ENCODE measurements at places on chromosomes 16 and 17.

DNA sequence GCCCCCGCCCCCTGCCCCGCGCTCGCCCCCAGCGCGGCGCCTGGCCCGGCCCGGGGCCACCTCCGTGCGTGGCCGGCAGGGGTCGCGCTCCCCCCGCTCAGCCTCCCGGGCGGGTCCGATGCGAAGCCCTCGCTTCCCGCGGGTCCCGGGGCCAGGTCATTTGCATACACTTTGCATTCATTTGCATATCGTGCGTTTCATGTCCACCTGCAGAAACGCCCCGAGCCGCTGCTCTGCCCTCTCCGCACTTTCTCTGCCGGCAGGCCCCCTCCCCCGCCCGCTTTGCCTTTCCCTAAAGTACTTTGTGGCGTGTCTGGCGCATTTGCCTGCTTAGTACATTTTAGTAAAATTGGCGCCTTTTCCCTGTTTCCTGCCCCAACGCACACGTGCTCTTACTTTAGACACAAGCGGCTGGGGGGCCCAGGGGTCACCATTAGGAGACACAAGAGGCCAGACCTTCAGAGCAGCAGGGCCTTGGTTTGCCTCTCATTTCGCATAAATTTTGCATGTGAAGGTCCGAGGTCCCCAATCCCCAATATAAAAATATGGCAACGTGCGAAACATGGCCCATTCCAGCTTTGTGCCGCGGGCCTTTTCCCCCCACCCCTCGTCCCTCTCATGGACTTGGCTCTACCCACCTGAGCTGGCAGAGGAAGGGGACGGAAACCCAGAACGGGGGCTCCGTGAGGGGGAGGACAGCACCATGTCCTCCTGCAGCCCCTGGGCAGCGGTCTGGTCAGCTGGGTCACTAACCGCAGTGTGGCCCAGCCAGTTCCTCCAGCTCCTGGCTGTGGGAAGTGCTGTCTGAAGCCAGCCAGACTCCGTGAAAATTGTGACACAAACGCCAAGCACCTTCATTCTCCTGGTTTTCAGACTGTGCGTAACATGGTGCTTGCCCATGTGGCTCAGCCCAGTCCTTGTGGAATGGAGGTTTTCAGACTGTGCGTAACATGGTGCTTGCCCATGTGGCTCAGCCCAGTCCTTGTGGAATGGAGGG lies 34.8 kb downstream of the CBFA2T3 start:
- DNase-seq, result no peak

GRCh38 chr16:86680162-86680561 lies 101.8 kb downstream of the FOXL1 start:
- no peak for DNase-seq

DNA sequence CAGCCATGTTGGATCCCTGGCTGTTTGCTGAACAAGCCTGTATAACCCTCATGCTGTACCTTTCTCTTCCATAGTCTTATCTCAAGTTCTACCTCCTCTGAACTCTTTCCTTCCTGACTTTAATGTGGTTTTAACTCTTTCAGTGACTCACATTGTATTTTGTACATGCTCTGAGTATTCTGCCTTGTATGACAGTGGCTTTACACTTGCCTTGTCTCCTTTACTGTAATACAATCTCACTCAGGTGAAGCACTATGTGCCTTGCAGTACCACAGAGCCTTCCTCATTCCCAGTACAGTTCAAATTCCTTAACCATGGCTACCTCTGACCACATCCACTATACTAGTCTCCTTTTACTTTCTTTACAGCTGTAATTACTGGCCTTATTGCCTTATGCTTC lies 14.1 kb downstream of the PSMD11 start:
- DNase-seq, result no peak

DNA sequence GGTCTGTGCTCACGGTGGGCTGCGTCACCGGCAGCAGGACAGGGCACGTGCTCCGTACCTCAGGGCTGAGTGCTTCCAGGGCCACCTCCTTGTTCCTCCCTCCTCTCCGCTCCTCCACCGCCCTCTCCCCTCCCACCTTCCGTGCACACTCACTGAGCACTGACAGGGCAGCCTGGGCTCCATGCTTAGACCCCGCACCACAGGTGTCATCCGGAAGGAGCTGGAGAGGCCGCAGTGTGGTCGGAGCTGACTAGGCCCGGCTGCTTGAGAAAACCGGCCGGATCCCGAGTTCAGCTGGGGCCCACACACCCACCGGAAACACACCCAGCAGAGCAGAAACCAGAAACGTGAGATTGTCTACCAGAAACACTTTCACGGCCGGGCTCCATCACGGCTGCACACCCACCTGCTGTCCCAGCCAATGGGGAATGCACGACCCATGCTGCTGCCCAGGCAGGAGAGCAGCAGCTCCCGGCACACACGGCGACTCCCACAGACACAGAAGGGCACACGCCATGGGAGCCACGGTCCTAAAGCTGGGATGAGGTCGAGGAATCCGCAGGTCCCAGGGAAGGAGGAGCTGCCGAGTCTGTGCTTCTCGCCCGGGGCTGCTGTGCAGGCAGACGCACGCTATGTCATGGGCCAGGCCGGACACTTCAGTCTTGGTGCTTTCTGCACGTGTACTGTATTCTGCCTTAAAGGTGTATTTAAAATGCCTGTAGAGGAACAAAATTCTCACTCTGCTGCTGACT lies 55.0 kb upstream of the ZNF469 start:
- no peak for DNase-seq

GRCh38 chr17:56057869-56058268 lies 95.4 kb upstream of the ANKFN1 start:
- DNase-seq, result no peak

- no peak for DNase-seq
These were observed 5.7 kb downstream of the SNX11 start for GRCh38 chr17:48113201-48113676.

DNA sequence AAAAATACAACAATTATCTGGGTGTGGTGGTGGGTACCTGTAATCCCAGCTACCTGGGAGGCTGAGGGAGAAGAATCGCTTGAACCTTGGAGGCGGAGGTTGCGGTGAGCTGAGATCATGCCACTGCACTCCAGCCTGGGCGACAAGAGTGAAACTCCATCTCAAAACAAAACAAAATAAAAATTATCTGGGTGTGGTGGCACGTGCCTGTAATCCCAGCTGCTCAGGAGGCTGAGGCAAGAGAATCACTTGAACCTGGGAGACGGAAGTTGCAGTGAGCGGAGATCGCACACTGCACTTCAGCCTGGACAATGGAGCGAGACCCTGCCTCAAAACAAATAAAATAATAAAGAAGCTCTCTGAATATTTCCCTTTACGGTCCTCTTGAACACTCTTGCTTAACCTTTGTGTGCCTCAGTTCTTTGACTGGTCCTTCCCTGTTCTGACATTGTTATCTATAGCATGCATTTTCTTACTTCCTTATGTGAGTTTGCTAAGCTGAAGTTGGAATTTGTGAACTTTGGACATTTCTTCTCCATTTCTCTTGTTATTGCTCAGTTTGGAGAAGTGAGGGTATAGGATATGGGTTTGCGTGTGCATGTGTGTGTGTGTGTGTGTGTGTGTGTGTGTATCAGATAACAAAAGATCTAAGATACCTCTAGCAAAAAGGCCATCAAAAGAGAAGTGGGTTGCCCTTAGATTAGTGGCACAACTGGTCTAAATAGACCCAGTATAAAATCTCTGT lies 29.7 kb upstream of the WSB1 start:
- no peak for DNase-seq

DNA sequence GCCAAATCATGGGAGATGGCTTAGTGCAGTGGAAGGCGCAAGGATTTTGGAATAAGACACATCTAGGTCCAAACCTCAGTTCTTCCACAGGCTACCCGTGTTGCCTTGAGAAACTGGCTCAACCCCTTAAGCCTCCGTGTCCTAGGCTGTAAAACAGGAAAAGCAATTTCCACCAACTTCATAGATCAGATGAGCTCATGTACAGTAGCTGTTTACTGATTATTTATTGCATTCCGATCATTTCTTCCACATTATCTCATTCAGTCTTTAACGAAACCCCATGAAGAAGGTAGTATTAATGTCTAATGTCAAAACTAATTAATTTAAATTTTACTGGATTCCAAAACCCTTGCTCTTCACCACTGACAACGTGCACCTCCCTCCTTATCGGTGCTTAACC lies 231.6 kb downstream of the GRIN2A start:
- DNase-seq, result no peak

GRCh38 chr17:68349157-68349556 lies 57.9 kb downstream of the ARSG start:
- DNase-seq, result no peak

GRCh38 chr17:4474093-4474492 lies 24.6 kb upstream of the SPNS2 start:
- no peak for DNase-seq

GRCh38 chr16:86240716-86241363 lies 269.5 kb upstream of the FOXF1 start:
- DNase-seq, result no peak

GRCh38 chr16:803754-804080 lies 3.2 kb upstream of the GNG13 start:
- DNase-seq, result no peak

- no peak for DNase-seq
These were observed 23.4 kb downstream of the LPCAT2 start for GRCh38 chr16:55532227-55532626.

DNA sequence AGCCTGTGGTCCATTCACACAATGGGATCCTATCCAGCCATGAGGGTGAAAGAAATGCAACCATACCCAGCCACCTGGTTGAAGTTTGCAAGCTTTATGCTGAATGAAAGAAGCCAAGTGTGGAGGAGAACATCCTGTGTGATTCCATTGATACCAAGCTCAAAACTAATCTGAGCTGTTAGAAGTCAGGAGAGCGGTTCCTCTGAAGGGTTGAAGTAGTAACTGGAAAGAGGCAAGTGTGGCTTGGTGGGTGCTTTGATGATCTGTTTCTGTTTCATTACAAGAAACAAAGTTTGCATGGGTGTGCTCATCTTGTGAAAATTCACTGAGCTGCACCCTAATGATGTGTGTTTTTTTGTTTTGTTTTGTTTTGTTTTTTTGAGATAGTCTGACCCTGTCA lies 99.4 kb downstream of the SALL1 start:
- no peak for DNase-seq

GRCh38 chr16:588889-589657 lies 793 bp upstream of the RAB40C start:
- DNase-seq, result peak; percentile 99

GRCh38 chr17:81664051-81664470 lies 2.3 kb downstream of the OXLD1 start:
- DNase-seq, result no peak

DNA sequence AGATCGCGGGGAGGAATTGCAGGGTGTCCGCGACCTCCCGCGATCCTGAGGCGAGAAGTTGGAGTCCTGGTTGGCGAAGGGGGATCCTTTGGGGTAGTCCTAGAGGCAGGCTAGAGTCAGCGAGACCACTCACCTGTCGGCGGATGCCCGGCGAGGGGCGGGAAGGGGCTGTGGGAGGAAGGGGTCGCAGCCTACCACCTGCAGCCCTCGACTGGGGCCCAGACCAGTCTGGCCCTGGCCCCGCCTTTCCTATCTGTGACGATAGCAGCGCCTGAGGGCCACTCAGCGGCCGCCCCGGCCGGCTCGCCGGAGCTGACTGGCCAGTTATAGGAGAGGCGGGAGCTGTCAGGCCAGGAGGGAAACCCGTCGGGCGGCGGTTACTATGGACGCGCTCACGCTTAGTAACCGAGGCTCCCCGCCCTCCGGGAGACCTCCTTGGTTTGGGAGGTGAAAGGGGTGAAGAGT lies at the start of gene TEKT3:
Gene TEKT3, minus strand, starts transcription at position 213 of the 465 bp plus-strand sequence. CDS start 10,012 bp downstream, outside the sequence.
- peak; percentile 85 for DNase-seq

- DNase-seq, result no peak
These were observed 66.0 kb downstream of the RAP1GAP2 start for GRCh38 chr17:2862197-2862596.

- DNase-seq, result no peak
These were observed 17.9 kb upstream of the B4GALNT2 start for GRCh38 chr17:49114703-49115102.

- DNase-seq, result no peak
These were observed 105.4 kb downstream of the FTO start for GRCh38 chr16:53809088-53809932.

- no peak for DNase-seq
These were observed 1.5 kb downstream of the MRC2 start for GRCh38 chr17:62628831-62629555.

GRCh38 chr17:81013642-81014041 lies 21.3 kb upstream of the BAIAP2 start:
- DNase-seq, result no peak

DNA sequence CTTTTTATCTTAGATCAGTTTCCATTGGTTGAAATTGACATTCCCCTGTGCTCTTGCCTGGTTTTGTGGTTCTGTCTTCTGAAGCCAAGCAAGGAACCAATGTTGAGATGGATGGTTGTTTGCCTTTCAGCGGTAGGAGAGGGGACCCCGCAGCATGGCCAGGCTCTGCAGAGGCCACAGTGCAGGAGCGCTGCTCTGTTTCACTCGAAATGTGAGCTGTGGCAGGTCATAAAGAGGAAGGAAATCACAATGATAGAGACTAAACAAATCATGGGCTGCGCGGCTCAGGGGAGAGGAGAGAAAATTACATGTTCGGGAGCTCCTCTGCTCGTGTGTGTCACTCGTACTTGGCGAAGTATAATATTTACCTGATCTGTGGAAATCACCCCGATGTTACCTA lies 148.2 kb downstream of the SNX29 start:
- DNase-seq, result no peak

DNA sequence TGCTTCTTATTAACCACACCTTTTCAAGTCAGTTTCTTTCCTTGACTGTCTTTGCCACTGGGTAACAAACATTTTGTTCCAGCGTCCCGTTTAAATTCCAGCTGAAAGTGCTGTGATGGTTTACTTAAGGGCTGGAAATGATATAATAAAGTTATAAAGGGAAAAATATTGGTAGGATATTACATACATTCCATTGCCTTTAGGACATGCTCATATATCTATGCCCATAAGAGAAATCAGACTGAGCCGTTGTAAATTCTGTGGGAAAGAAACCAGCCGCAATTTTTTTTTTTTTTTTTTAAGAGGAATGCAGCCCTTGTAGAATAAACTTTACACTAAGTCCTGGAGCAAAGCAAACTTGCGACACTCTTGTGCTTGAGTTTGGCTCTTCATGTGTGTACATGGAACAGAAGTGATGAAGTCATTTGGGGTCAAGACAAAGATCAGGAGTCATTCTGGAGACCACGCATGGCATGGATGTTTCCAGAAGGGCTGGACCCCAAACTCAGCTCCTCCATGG lies 210.9 kb downstream of the XYLT1 start:
- DNase-seq, result no peak

DNA sequence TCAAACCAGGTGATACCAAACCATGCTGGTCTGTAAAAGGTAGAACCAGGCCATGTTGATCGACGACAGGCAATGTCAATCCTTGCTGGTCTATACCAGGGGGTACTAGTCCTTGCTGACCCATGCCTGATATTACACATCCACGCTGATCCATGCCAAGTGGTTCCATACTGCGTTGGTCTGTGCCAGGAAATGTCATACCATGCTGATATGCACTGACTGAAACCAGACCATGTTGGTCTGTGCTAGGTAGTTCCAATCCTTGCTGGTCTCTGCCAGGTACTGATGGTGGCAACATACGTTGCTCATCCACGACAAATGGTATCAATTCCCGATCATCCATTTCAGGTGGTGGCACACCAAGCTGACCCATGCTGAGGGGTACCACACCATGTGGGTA lies 15.0 kb downstream of the QRICH2 start:
- no peak for DNase-seq

GRCh38 chr16:84117494-84117843 lies 727 bp upstream of the MBTPS1 start:
- peak; percentile 67 for DNase-seq

Measured in head of caudate nucleus (tissue), 42 donors.